Liver (tissue), 10 donors: ENCODE measurements at places on chromosomes 4 and X. TPM values are rescaled to one million over a fixed set of nuclear protein-coding genes. Genes with fewer than 3 reads are reported as not detected.

- no peak for DNase-seq
Measured at GRCh38 chrX:55758033-55758432, 40.5 kb downstream of the RRAGB start.

- DNase-seq = no peak
Measured at GRCh38 chr4:62075521-62075920, 875.4 kb downstream of the ADGRL3 start.

DNA sequence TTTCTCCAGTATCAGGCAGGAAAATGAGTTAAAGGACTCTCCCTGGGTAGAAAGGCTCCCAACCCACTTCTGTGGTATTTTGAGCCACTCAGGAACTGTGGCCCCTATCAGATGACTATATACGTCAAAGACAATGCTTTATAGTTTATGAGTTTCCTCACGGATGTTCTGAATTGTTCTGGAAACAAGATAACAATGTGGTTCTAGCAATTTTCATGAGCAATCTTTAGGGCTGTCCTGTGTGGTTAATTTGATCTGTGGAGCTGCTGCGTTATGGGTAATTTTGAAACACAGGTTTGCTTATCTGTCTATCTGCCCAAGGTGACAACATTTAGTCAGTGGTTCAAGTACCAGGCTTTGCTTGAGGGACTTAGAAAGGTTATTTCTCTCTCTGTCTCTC, 46.7 kb upstream of the IL2 start:
- no peak for DNase-seq

DNA sequence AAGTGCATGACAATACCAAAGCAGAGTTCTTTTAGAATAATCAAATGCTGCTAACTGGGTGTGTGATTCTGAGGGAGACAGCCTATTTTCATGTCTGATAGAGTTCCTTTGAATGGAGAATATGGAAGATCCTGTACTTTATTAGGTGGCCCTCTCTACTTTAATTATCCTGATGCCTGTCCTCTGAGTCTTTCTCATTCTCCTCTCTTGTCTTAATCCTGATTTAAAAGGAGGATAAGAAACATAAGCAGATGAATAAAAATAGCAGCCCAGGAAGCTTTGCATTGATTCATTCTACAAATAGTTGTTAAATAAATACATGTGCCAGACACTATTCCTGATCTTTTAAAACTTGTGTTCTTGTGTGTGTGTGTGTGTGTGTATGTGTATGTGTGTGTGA, 387.3 kb downstream of the SPRY1 start:
- no peak for DNase-seq

DNA sequence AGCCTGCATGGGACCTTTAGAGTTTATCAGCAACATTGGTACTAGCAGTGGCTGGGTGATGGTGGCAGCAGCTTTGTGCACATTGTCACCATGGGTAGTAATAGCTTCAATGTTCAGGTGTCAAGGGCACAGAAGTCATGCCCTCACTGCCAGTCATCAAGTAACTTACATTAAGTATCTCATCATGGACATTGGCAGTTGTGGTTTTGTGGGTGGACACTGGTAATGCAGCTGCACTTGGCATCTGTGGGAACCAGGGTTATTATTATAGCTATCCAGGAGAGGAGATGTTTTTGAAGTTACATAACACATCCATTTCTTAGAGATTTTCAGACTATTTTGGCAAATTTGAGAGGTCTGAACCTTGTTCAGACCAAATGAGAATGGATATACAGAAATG, 243.2 kb upstream of the NOCT start:
- no peak for DNase-seq

DNA sequence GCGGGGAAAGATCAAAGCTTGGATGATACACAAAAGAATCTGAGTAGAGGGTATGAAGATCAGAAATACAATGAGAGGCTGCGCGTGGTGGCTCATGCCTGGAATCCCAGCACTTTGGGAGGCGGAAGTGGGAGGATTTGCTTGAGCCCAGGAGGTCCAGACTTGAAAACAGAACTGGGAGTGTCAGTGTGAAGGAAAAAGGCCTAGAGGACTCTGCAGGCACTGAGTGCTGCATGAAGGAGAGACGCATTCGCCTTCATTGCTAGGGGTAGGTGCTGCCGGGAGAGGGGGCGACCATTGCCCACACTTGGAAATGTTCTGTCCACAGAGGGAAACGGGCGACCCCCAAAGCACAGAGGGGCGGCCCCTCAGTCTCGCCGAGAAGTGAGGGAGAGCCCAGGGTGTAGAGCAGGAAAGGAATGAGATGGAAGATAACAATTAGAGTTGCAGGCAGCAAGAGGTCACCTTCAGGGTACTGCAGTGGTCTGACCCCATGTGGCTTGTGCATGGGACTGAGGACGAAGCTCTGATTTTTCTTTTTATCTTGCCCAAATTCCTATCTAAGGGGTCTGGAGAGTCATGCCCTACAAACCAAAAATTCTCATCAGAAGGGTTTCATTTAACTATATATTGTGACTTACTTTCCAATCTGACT, 31.8 kb upstream of the ARSD start:
- no peak for DNase-seq

DNA sequence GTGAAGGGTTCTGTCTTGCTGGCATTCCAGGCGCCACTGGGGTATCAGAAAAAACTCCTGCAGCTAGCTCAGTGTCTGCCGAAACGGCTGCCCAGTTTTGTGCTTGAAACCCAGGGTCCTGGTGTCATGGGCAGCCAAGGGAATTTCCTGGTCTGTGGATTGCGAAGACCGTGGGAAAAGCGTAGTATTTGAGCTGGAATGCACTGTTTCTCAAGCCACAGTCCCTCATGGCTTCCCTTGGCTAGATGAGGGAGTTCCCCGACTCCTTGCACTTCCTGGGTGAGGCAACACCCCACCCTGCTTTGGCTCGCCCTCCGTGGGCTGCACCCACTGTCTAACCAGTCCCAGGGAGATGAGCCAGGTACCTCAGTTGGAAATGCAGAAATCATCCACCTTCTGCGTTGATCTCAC, 40.1 kb downstream of the NOP14 start:
- no peak for DNase-seq

DNA sequence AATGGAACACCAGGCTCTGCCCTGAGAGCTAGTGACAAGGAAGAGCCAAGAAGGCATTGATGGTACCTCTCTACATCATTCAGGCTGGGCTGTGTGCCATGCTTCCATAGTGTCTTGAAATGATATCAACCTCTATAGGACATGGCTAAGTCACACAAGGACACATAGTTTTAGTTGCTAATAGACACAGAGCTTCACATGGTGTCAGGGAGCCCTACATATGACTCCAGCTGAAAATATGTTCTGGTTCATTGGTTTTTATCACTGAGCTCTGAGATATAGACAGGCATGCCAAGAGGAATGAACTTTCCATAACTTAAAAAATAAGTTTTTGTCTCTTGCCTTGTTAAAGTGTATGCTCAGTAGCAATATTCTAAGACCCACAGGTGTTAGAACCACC, 72.1 kb upstream of the PRKG2 start:
- DNase-seq = no peak

DNA sequence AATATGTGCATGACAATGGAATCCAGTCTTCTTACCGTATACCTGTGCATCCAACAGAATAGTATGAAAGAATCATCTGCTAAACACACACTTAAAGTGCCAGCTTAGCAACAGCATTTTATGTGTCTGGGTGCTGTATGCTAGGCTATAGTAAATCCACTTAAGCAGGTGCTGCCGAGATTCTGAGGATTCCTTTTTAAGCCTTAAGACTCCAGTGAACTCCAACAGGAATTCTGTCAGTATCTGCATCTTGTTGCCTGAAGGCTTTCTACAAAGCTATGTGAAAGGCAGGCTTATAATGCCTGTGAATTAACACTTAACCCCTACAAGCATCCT, 1076.4 kb upstream of the PABPC4L start:
- no peak for DNase-seq

DNA sequence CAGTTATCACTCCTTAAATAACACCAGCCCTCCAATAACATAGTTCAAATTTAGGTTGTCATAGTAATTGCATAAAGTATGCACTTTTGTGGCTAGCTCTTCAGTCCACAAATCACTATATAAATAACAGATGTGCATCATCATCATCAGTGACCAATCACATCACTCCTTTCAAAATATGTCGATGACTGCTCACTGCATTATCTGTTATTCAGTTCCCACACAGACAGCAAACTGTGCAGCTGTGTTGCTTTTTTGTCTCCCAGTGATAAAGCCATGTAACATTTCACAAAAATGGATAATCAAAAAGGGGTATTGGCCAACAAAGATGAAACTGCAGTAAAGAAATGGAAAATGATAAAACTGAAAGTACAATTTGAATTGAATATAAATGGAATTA, 205.4 kb downstream of the DCLK2 start:
- DNase-seq = no peak

DNA sequence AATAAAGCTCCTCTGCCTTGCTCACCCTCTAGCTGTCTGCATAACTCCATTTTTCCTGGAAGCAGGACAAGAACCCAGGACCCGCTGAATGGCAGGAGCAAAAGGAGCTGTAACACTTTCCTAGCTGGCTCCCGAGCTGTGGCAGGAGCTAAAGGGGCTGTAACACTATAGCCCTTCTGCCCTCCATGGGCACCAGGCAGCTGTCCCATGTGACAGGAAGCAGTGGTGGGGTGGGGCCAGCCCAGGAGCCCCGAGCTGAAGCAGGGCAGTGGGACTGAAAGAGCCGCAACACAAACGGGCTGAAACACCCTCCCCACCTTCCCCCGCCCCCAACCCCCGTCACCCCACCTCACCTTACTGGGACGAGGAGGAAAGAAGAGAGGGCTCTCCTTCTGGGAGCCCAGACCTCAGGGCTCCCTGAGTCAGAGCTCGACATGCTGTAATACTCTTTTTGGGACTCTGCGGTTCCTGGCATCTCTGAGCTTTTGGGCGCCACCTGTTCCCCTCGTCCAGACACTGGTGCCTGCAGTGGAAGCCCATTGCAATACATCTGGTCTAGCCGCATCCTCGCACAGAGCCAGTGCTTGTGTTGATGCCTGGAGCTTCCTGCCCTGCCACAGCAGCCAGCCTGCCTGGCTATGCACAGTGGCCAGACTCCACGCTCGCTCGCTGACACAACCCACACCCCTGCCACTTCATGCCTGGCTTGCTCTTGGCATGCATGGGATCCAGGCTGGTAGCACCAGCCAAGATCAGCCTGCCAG, 39.4 kb downstream of the PPM1K start:
- DNase-seq = no peak

- DNase-seq = no peak
Measured at GRCh38 chr4:84841435-84841834, 125.1 kb downstream of the WDFY3 start.

GRCh38 chr4:147981305-147981704, 249.4 kb downstream of the ARHGAP10 start:
- DNase-seq = no peak

DNA sequence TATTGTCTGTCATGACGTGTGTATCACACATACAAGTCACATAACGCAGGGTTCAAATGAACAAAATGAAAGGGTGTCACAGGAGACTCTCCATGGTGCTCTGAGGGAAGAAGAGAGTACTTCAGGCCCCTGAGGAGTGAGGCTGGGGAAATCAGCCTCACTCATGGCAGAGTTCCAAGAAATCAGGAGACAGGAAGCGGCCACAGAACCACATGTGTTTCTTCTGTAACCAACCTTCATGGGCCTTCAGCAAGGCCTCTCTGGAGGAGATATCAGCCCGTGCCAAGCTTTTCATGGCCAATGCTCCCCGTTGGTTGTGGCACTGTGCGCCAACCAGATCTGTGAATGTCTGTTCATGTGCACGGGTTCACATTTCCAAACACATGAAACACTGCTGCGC, 76.0 kb downstream of the NAT8L start:
- DNase-seq = no peak

GRCh38 chr4:126856906-126857305, 775.9 kb upstream of the INTU start:
- no peak for DNase-seq

DNA sequence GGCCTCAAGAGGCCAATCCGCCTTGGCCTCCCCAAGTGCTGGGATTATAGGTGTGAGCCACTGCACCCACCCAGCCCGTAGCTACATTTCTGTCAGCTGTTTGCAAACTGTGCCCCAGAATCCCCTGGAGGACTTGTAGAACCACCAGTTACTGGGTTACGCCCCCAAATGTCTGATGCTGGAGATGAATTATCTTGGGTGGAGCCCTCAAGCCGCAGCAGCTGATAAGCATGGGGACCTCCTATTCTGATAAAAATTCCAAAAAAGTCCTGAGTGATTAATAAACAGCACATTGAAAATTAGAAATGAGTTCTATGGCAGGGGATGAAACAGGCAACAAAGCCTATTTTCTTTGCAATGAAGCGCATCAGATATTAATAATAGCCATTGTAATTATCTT, 105.0 kb downstream of the PTTG2 start:
- DNase-seq = no peak

GRCh38 chrX:136574548-136574947, 42.5 kb downstream of the VGLL1 start:
- no peak for DNase-seq

- DNase-seq = no peak
Measured at GRCh38 chr4:10613926-10614478, 70.6 kb downstream of the CLNK start.

- no peak for DNase-seq
Measured at GRCh38 chr4:40143926-40144508, 52.8 kb upstream of the RHOH start.

- DNase-seq = no peak
Measured at GRCh38 chr4:145934434-145935047, 4.1 kb downstream of the ZNF827 start.

NEK1 gene
- 4.0 TPM for total RNA-seq

ZNF157 gene
- total RNA-seq = 0.05 TPM

LIAS gene
- total RNA-seq = 9.7 TPM

FDCSP gene
- not detected for total RNA-seq

TCEAL7 gene
- total RNA-seq = 0.59 TPM

ITGB1BP2 gene
- total RNA-seq = 1.1 TPM

CXCL1 gene
- not detected for total RNA-seq

TRPC5OS gene
- total RNA-seq = not detected

ABCG2 gene
- total RNA-seq = 23.6 TPM
